ENCODE measurements at places on chromosomes 5 and 9.

DNA sequence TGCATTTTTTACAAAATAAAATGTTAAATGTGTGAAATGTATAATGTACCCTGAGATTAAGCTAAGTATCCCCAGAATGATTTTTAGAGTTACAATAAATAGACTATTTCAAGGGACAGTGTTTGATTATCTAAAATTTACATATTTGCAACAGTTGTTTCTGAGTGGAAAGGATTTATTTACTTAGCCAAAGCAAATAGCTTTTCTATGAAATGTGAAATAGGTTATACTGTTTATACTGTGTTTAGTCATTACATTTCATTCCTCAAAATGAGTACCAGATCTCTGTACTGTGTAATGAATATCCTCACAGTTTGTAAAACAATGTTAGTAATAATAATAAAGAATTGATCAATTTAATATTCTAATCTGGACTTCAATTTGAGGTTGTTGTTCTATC lies 1019.0 kb downstream of the NR2F1-AS1 start:
- DNase-seq = no peak

DNA sequence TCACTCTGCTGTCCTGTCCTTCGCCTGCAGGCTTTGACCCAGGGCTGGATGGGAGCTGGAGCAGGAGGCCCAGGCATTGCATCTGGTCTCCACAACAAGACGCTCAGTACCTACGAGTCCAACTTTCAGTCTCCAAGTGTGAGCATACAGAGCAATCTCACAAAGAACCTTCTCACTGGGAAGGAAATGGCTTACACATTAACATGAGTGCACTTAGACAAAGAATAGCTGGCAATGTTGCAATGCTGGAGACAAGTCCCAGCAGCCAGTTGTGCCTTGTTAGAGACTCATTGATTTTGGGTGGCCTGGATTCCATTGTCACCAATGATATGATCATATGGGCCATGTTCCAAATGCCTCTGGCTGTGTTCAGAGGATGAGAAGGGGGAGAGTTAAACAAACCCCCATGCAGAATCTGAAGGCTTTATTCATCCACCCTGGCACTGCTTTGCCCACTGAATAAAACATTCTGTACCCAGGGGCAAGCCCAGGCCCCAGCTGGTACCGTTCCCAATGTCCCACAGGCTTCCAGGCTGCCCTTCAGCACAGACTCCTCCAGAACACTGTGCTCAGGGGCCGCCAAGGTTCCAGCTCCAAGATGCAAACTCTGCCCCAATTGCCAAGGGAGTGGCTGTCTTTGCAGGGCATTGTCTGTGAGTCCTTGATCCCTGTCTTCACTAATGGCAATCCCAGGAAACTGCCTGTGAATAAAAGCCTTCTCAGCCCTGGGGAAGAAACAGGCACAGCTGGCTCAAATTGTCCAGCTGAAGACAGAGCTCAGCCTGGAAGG lies 185.5 kb downstream of the HSD17B3 start:
- no peak for DNase-seq

GRCh38 chr9:70156729-70157128 lies 102.0 kb upstream of the SMC5 start:
- no peak for DNase-seq

DNA sequence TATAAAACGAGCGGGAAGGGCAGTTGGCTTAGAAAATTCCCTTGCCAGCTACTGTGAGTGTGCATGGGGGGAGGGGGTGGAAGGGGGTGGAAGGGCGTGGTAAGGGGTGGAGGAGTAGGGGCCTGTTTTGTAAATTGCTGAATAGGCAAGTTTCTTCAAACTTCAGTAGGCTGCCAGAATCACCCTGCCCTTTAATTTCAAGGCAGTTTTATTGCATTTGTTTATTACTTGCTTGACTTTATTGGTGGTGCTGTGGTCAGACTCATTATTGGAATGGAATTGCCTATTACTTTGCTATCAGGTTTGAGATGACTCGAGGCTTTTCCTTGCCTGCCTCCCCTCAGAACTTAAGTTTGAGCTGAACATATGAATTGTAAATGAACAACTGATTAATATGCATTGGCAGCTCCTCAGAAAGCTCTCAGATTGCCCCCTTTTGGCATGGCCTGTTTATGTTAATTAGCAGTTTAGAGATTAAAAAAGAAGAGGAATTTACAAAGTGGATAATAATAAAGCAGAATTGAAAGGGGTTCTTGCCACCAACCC lies 76.0 kb downstream of the SEMA6A start:
- DNase-seq = no peak

DNA sequence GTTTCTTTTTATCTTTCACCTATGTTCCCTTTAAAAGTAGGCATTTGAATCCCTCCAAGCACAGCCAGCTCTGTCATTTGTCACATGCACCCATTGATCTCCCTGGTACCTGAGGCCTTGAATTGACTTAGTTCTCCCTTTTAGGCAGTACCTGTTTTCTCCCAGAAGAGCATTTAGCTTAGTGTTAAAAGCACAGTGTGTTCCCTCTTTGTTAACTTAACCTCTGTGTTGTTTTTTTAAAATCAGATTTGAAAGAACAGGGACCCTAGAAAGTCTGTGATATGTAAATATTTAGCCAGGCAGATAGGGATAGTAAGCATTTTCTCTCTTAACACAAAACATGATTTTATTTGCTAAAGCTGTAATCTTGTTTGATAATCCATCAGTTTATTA lies 113.8 kb upstream of the SPATA31D4 start:
- no peak for DNase-seq

DNA sequence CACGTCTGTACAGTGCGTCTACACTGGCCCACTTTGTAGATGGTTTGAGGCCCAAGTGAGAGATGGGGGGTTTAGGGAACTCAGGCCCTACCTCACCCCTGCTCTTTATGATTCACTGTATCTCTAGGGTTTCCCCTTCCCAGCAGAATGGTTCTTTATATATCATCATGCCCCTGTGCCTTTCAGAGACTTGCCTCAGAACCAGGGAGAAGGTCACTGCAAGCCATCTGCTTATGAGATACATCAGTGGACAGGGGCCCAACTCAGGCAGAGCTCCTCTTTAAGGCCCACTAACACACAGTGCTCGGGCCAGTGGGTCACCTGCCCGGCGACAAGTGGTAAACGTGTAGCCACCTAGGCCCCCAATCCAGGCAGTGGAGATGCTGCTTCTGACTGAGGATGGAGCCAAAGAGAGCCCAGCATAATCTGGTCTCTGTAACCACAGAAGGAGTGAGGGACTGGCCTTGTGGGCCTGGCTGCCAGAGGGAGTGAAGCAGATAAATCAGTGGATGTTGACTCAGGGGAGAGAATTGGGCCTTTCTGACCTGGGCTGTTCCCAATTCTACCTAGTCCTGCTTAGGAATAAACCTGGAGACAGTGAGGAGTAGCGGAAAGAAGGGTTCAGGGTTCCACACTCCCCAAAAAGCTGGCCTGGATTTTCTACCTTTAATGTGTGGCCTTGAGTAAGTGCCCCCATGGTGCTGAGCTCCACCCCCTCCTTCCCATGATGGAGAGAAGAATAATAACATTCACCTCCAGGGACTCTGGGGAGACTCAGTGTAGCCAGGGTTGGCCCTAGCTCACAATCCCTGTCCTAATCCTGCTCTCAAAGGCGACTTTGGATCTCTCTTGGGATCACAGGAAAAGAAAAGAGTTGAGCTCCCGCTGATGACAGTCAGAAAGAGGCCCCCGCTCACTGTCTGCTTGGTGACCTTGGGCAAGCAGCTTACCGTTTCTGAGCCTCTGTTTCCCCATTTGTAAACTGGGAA lies 2.8 kb upstream of the DUSP1 start:
- DNase-seq = no peak

DNA sequence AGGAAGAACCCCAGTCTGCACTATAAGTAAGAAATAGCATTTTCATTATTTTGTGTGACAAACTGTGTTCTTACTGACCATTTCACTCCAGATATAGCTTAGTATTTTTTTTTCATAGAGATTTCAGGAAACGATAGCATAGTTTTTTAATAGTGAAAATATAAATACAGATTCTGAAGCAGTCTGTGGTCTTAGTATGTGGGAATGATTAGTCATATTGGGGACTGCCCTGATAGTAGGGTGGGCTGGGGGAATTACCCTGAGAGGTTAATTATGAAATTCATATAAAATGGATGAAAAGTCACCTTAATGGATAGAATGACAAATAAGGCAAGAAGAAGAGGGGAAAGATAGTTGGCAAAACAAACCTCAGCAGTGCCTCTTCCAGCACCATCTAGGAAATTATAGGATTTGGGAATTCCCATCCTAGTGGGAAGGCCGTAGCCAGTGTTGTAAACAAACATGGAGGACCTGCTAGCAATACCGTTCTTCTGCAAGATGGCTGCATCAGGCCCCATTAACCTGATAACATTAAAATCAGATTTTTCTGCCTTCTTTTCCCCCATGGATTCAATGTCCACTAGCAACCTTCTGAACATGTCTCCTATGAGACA lies 23.7 kb upstream of the NR3C1 start:
- DNase-seq = no peak

GRCh38 chr9:89078860-89079259 lies 87.6 kb downstream of the S1PR3 start:
- DNase-seq = no peak

GRCh38 chr9:6149315-6149714 lies 66.3 kb upstream of the IL33 start:
- no peak for DNase-seq

GRCh38 chr5:148465381-148466235 lies 81.8 kb downstream of the FBXO38 start:
- DNase-seq = no peak

DNA sequence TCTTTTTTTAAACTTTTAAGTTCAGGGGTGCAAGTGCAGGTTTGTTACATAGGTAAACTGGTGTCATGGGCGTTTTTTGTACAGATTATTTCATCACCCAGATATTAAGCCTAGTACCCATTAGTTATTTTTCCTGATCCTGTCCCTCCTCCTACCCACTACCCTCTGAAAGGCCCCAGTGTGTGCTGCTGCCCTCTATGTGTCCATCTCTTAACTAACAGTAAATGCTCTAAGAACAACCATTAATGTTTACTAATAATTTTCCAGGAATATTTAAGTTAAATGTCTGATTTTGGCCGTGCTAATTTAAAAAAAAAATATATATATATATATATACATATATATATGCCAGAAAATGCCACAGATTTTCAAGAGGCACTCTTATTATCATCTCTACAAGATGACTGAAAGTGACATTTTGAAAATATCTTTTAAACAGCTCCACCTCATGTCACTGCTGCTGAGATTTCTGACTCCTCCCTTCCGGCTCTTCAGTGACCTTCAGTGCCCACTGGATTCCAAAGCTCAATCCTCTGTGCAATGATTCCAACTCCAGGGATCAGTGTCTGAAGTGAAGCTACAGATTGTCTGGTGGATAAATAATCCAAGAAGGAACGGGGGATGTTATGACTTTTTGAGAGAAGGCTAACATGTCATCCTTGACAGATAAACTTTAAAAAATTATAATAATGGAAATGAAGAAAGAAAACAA lies 46.7 kb upstream of the HNRNPA0 start:
- no peak for DNase-seq

DNA sequence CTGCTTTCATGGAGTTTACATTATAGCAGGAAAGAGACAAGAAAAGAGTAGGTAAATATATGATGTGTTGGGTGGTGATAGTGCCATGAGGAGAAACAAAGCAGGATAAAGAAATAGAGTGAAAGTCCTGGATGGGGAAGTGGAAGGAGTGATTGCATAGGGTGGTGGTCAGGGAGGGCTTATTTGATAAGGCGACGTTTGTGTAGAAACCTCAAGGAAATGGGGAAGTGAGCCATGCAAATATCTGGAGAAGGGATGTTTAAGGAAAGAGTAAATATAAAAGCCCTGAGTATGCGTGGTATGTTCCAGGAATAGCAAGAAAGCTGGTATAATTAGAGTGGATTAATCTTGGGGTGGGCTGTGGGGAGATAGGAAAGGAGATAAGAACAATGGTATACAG lies 134.7 kb upstream of the SV2C start:
- no peak for DNase-seq

- no peak for DNase-seq
These were observed 214.7 kb downstream of the MAST4 start for GRCh38 chr5:66810848-66811261.

GRCh38 chr9:137682428-137683105 lies 63.8 kb downstream of the EHMT1 start:
- DNase-seq = no peak

- DNase-seq = no peak
These were observed 143.3 kb upstream of the ADAMTSL1 start for GRCh38 chr9:18330401-18331309.

GRCh38 chr5:106185661-106186081 lies 1485.1 kb downstream of the EFNA5 start:
- DNase-seq = no peak

GRCh38 chr5:136174021-136174659 lies 18.8 kb downstream of the SMIM32 start:
- peak; percentile 23 for DNase-seq

GRCh38 chr9:130478736-130479575 lies 34.2 kb downstream of the ASS1 start:
- peak; percentile 25 for DNase-seq

GRCh38 chr5:29197631-29198454 lies 1995.6 kb upstream of the CDH6 start:
- DNase-seq = no peak
